ENCODE measurements at places on chromosomes 13 and 19.

- DNase-seq: no peak
Measured at GRCh38 chr19:2814426-2814825, 5.2 kb upstream of the ZNF554 start.

- no peak for DNase-seq
Measured at GRCh38 chr19:2787115-2787514, 1.8 kb downstream of the THOP1 start.

- no peak for DNase-seq
Measured at GRCh38 chr13:71291842-71292146, 575.2 kb downstream of the DACH1 start.

GRCh38 chr19:10018263-10018662, 5.0 kb downstream of the RDH8 start:
- no peak for DNase-seq

DNA sequence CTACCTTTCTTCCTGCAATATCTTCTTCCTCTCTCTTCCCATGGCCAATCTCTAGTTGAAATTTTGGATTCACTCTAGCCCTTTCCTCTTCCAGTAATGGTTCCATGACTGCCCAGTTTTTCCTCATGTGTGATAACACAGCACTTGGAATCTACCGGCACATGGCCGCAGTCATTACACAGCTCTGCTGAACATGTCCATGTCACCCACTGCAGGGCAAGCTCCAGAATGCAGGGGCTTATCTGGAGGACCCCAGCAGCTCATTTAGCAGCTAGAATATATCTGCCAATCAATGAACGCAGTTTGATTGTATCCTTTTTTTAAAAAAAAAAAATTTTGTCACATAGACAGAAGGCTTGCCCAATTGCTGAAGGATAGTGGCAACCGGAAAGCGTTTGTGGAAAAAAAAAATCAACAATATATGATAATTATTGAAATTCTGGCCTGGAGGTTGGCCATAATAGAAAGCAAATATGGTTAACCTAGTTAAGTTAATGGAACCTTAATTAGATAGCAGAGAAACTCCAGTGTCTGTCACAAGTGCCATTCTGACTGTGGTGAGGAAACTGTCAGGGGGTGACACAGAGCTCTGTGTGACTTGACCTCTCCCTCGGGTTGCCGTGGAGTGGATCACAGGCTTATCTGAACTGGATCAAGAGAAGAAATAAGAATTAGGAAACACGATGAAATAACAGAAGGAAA, 426.7 kb downstream of the LIG4 start:
- no peak for DNase-seq
